ENCODE measurements at places on chromosomes 16 and 17.
A peak's percentile ranks its signal among the peaks of the same experiment; 100 is the strongest.

- no peak for DNase-seq
Measured at GRCh38 chr16:3987231-3987630, 106.7 kb upstream of the CREBBP start.

- no peak for DNase-seq
Measured at GRCh38 chr16:73042807-73043206, 5.1 kb downstream of the ZFHX3 start.

DNA sequence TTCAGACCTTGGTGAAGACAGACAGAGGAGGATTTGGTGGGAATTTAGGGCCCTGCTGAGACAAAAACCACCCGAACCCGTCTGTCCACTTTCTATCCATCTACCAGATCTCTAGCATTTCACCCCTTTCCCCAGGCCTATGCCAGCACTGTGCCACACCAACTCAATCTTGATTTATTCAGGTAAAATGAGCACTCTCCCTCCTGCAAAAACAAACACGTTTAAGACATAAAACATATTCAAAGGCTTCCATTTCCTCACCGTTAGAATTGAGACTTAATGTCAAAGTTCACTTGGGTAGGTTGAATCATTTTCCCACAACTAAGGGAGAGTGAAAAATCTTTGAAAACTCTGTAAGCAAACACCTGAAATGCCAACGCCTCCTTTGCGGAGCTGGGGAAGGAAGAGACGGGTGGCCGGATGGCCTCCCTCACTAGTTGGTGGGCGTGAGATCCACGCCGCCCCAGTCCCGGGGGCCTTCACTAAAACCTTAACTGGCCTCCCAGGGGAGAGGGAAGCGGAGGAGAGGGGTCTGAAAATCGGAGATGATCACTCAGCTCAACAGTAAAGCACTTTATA lies 862 bp downstream of the DCAKD start:
- DNase-seq = peak; percentile 71

GRCh38 chr17:75571197-75571884 lies 16.3 kb upstream of the MYO15B start:
- no peak for DNase-seq

DNA sequence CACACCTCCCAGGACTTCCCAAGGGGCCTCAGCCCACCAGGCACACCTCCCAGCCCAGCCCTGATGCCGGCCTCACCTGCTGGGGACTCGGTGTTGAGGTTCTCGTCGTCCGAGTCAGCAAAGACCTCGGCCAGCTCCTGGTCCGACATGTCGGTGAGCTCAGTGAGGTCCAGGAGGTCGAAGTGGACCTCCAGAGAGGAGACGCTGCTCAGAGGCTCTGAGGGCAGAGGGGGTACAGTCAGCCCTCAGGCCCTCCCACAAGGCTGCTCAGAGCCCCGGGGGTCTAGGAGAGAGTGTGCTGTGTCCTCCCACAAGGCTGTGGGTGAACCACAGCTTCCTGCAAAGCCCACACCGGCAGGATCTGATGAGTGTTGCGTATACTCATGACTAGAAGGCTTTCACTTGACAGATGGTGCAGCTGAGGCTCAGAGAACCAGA lies 10.5 kb downstream of the DBNDD1 start:
- DNase-seq = no peak

GRCh38 chr17:10069301-10069700 lies 129.1 kb downstream of the GAS7 start:
- DNase-seq = no peak

DNA sequence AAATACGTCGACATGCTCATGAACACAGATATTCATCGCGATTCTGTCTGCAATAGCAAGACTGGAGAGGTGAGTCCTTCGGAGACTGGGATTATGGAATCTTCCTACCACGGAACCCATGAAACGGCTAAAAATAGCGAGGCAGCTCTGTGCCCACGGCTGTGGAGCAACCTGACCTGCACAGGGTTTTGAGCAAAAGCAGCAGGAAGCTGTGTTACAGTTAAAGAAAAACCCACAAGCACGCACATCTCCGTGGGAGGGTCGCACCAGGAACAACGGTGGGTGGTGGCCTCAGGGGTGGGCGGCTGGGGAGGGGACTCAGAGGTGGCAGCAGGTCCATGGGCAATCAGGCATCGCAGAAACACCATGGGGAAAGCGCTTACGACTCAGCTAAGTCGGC lies 24.8 kb downstream of the SLC38A10 start:
- DNase-seq = no peak

DNA sequence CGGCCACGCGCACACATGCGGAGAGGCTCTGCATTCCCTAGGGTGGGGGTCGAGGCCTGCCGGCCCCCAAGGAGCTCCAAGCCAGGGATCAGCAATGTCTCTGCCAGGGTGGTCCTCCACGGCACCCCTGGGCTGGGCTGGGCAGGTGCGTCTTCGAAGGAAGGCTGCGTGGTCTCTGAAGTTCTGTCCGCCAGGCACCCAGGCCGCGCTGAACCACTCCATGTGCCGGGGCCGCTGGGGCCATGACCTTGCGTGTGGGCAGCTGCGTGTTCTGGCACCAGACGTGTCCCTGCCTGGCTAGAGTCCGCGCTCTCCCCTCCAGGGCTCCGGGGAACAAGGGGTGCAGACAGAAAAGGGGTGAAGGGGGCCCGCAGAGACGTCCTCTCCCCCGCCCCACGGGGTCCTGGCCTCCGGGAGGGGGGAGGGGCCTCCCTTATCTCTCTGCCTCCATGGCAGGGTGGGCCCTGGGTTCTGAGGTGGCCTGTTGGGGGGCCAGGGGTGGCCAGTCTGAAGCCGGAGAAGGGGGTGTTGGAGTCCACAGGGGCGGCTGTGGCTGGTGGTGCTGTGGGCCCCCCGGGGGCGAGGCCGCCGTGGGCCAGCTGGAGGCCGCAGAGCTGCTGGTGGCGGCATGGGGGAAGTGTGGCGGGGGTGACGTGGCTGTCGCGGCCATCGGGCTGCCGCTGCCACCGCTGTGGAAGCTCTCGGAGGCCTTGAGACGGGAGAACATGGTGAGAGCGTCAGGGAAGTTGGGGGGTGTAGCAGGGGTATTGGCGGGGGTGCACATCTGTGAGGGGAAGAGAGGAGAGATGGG lies 5.3 kb downstream of the UBALD1 start:
- no peak for DNase-seq

GRCh38 chr17:10613775-10614513 lies 43.2 kb downstream of the MYH3 start:
- DNase-seq = no peak

- no peak for DNase-seq
Measured at GRCh38 chr17:61698244-61698643, 107.2 kb upstream of the NACA2 start.

- peak; percentile 83 for DNase-seq
Measured at GRCh38 chr17:47687748-47688147, 6.2 kb upstream of the TBKBP1 start.

DNA sequence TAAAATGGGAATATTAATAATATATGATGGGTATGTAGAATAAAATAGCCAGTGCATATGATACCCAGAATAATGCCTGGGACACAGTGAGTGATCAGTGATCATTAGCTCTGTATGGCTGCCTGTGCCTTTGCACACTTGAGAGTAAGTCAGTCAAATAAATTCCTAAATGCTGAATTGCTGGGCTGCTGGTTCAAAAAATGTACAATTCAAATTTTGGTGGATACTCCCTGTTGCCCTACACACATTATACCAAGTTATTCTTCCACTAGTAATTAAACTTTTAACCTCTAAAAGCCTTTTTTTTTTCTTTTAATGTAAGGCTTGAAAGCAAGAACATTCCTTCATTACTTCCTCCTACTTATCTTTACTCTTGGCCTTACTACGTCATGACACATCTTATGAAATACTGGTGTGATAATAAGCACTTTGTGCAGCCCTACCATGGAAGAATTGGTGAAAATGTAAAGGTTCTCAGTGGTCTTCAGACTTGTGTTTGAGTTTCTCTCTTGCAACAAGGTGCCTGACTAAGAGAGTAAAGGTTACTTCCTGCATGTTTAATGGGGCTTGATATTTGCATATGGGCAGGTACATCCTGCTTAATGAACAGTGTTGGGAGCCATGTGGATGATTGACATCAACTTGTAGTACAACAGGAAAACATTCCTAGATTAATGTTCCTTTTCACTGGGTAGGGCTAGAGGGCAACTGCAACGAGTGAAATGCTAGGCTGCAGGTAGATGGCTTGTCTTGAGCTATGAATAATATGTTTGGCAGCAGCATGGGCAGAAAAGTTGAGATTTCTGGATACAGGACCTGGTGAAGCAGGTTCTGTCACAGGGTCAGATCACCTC lies 84.3 kb downstream of the PRKCA start:
- no peak for DNase-seq

DNA sequence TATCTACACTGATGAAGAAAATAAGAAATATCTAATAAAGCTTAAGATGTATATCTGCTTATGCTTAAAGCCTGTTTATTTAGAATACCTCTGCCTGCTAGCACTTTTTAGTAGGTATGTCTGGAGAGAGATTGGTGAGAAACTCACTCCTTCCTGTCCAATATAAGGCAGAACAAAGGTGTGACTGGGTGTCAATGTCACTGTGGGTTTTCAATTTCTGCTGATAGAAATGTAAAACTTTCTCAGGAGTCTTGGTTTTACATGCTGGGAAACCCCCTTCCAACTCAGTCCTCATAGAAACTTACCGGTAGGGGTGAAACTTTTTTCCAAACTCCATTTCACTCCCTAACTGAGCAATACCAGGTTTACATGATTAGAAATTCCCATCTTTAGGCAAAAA lies 17.8 kb upstream of the MPHOSPH6 start:
- no peak for DNase-seq

DNA sequence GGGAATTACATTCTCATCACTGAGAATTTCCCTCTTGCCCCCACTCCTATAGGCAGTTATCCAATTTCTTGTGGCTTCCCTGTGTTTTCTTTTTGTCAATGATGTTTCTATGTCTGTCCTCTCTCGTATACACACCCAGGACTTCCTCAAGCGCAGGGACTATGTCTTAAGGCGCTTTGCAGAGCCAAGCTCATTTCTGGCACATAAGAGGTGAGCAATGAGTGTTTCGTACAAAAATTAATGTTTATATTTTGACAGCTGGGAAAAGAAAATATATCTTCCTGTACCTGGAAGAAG lies 947 bp downstream of the DDX42 start:
- DNase-seq = peak; percentile 17

DNA sequence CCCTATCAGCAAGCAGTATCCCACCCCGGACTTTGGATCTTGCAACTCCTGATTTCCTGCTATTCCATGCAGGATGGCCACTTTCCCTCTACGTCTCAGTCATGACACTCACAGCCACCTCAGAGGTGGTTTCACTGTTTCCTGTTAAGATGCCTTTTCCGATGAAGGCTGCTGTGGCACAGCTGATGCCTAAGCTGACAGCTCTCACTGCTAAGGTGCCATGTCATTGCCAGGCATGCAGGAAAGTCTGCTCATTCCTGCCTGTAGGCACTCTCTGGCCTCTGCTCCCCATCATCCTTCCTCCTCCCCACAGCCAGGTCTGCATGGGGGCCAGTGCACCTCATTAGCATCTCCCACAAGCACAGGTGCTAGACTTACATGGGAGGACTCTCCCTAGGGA lies 173.0 kb downstream of the CBLN1 start:
- no peak for DNase-seq

GRCh38 chr17:51674579-51675255 lies 414.4 kb downstream of the UTP18 start:
- no peak for DNase-seq

GRCh38 chr16:31376705-31377104 lies 16.4 kb upstream of the ITGAD start:
- DNase-seq = no peak

GRCh38 chr16:65388592-65388991 lies 266.7 kb upstream of the CDH11 start:
- no peak for DNase-seq

GRCh38 chr17:28613931-28614381 lies at the start of gene RSKR:
TSS of gene RSKR (minus strand) at chr17:28614185. CDS start at chr17:28614161, 24 bp downstream.
- peak; percentile 21 for DNase-seq

DNA sequence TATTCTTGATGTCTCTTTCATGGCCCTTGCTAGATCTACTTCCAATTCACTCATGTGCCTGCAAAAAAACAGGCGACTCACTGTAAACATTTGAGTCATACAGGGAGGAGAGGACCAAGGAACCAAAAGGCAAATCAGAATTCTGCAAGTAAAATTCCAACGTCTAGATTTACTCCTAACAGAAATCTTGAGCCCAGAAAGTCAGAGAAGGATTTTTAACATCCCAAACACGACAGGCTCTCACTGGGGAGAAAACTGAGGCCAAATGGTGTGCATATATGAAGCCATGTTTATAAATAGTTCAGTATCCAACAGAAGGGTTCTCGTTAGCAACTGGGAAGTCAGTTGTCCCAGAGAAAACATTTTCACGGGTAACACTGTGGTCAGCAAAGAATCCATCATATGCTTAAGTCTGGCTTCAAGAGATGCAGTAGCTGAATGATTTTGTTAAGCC lies 40.1 kb downstream of the LITAF start:
- no peak for DNase-seq

- DNase-seq = peak; percentile 46
Measured at GRCh38 chr17:32516450-32516849, 29.7 kb downstream of the CDK5R1 start.

DNA sequence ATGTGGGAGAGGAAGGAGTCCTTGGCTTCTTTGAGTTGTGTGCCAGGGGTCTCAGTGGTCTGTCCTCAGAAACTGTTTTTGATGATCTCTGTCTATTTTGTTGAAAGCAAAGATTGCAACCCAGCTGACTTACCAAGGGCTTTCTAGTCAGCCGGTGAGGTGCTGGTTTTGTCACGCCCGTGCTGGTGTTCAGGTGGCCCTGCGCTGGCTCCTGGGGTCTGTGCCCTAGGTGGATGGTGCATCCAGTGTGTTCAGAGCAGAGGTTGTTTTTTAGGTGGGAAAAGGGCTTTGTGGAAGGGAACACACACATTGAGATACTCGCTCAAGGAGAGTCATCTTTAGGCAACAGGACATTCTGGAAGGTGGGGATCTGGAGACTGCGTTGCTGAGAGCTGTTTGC lies 51.0 kb downstream of the BANP start:
- no peak for DNase-seq

GRCh38 chr17:82838386-82839063 lies 1.3 kb downstream of the ZNF750 start:
- DNase-seq = no peak

DNA sequence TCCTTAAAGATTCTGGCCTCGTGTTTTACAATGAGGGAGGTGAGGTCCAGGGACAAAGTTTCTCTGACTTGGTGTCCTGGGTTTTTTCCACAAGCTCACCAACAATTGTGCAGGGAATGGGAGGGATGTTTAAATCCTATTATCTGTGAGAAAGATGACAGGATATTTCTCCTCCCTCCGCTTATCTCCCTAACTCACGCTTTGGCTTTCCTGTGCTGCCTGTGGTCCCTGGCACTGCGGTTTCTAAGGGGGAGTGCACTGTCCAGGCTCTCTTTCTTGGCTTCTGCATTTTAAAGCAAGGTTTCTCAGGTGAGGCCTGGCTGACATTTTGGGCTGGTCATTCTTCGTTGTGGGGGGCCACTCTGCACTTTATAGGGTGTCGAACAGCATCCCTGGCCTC lies 16.4 kb downstream of the GGA3 start:
- DNase-seq = no peak

- DNase-seq = peak; percentile 49
Measured at GRCh38 chr16:4894276-4895150, 42.4 kb downstream of the PPL start.

GRCh38 chr16:14658063-14658462 lies 25.3 kb downstream of the BFAR start:
- no peak for DNase-seq

- DNase-seq = peak; percentile 90
Measured at GRCh38 chr17:62800585-62800984, 7.5 kb downstream of the MARCHF10 start.

- no peak for DNase-seq
Measured at GRCh38 chr17:14205992-14206461, 30.6 kb downstream of the CDRT15 start.

- no peak for DNase-seq
Measured at GRCh38 chr17:36468903-36469635, 17.4 kb upstream of the ZNHIT3 start.

Data from mesendoderm (in vitro differentiated cells).